NCI-H1930 (cell line): ENCODE measurements at places on chromosomes 11 and 22.

GRCh38 chr22:36327922-36328551 lies 59.7 kb downstream of the MYH9 start:
- no peak for DNase-seq

DNA sequence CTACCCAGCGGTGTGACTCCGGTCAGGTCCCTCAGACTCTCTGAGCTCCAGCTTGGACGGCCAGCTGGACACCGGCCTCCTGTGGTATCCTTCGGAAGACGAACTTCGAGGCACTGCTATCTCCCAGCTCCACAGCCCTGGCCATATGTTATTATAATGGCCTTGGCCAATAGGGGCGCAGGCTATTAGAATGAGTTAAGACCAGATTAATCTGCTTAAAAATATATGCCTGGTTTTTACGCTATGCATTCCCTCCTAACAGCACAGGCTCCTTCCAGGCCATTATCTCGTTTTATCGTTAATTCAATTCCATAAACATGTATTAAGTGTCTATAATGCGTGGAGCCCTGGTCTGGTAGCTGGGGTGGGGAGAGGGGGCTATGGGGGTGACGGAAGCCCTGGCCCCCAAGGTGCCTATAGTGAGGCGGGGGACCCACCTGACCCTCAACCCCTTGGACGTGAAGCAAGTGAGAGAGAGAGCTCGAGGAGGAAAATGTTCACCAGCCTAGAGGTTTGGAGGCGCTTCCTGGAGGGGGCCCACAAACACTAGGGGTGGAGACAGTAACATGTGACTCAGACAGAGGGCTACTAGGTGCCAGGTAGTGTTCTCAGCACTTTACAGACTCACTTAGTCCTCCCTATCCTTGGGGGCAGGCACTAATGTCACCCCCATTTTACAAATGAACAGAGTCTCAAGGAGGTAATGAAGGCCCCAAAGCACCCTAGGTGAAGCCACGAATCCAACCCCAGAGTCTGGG lies 37.5 kb upstream of the TCF20 start:
- DNase-seq = no peak

DNA sequence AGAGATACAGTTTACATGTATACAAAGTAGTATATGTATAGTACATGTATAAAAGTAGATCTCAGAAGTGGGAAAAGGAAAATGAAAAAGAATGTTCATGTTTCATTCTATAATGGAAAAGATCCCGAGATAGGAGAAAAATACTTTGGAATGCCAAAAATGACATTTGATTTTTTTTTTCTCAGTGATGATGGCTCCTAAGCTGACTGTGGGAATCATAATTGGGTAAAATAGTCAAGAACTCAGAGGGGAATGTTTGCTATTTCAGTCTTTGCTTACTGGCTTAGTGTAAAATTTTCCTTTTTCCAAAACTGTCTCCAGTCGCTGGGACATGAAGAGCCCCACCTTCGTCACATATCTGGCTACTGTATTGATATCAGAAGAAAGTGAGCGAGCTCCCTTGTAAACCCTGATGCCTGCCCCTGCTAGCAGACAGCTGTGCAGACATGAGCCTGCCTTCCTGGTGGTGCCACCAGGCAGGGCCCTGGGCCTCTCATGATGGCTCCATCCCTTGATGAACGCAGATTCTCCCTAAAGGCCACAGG lies 944.6 kb downstream of the NTM start:
- no peak for DNase-seq

DNA sequence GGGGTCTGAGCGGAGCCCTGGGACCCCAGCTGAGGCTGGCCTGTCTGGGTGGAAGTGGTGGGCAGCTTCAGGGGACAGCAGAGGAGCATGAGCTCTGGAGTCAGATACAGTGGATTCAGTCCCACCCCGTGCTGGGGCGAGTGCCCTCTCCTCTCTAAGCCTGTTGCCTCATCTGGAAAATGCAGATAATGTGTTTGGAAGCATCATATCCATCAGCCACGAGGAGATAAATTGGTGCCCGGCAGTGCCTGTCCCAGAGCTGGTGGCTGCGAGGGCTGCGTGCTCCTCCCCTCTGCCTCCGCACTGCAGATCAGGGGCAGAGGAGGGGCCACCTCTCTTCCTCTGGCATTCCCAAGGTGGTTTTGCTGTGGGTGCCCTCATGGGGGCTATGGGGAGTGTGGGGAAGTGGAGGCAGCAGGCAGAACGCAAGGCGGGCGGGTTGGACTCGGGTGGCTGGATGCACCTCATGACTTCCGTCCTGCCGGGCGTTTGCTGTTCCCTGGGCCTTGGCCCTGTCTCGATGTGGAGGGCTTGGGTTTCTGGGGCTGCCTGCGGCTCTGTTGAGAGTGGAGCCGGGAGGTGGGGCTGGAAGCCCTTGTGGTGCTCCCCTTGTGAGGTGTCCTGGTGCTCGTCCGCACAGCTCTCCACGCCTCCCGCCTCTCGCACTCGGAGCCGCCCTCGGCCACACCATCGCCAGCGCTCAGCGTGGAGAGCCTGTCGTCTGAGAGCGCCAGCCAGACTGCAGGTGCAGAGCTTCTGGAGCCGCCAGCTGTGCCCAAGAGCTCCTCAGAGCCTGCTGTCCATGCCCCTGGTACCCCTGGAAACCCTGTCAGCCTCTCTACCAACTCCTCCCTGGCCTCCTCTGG lies 20.9 kb downstream of the MICALL1 start:
- DNase-seq = no peak

- no peak for DNase-seq
Observed at GRCh38 chr11:134691295-134691873, 279.3 kb upstream of the B3GAT1 start.

DNA sequence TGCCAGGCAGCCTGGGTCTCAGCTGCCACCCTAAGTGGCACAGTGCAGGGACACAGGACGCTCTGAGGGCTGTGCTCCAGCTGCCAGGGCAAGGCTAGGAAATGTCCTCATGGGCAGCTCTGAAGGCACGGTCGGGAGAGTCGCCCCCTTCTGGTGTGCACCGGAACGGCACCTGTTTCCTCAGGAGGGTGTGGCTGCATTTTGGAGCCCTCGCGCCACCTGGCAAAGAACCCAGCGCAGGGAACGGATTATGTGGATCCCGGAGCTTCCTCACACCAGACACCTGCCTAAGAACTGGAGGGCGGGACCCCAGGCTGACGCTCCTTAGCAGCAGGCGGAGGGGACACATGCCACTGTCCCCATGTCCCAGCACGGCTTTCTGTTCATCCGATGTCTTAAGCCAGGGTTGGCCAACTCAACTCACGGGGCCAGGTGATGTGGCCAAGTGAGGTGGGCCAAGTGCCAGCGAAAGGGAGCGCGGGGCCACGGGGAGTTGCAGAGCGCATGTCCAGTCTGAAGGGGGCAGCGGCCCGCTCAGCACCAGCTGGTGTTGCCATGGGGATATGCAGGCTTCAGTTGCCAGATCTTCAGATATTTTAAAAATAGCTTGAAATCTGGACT lies 5.1 kb upstream of the SLC22A8 start:
- DNase-seq = no peak

GRCh38 chr11:12216671-12217374 lies 106.4 kb downstream of the MICAL2 start:
- DNase-seq = no peak

GRCh38 chr22:39718921-39719475 lies 148.4 kb downstream of the CACNA1I start:
- no peak for DNase-seq

DNA sequence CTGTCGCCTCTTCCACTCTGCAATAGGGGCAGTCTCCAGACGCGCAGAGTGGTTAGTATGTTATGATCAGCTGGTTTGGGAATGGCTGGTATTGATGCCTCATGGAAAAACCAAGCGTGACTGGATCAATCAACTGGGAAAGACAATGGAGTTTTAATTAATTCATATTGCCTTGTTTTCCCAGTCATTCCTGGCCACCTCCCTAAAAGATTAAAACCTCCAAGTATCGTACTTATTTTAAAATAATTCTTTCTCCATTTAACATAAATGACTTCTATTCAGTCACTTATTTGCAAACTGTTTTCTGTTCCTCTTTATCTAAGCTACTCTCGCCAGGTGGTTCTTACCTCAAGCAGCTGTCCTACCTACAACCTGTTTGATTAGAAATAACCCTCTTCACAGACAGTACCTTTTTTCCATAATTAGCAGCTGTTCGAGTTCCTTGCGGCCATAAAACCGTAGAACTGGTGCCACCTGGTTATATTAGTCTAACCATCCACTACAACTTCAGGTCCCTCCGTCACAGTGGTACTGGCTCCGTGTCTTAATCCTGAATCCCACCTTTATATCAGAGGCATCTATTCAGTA lies 898 bp downstream of the ZNF215 start:
- no peak for DNase-seq

DNA sequence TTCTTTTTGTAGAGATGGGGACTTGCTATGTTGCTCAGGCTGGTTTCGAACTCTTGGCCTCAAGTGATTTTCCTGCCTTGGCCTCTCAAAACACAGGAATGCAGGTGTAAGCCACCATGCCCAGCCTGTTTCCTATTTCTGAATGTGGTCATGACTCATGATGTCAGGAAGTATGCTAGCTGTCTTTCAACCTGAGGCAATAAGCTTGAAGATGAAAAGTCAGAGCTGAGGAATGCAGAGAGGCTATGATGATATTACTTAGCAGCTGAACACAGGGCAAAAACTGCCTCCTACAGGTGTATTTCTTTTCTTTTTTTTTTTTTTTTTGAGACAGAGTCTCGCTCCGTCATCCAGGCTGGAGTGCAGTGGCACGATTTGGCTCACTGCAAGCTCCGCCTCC lies 9.0 kb upstream of the NUCB2 start:
- DNase-seq = no peak

GRCh38 chr11:7512525-7513233 lies 1.1 kb upstream of the PPFIBP2 start:
- DNase-seq = no peak

DNA sequence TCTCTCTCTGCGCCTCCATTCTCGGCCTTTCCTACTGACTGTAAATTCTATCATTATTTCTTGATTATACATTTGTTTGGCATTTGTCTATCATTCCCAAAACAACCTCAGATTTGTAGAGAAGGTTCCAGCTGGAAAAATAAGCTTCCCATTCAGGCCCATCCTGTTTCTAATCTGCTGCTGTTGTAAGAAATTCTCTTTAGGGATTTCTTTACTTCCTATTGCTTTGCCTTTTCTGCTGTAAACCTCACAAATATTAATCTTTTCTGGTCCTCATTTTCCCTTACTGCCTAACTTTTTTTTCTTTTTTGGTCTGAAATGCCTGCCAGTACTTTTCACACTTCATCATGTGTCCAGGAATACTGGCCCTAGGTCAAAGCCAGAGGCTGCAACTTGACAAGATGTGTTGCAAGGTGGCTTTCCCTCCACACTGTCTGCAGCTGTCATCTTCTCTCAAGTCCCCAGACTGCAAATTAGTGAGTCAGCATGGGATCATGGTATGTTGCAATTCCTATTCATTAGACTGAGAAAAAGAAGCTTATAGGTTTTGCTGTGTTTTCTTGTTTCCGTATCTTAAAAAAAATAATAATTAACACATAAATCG lies 858.7 kb upstream of the CHORDC1 start:
- DNase-seq = no peak

DNA sequence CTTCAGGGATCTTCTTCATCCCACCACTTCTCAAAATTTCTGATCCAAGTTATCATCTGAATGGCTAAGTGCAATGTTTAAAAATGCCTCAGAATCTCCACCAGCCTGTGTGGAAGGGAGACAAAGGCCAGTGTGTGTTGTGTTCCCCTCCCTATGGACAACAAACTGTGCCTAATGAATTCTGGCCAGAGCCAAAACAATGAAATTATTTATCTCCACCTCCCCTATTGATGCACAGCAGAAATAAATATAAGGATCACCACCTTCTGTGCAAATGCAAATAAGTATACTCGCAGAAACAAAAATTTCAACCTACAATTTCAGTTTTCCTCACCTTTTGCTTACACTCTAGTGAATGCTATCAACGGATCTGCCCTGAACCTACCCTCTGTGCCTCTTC lies 75.8 kb downstream of the GAB2 start:
- DNase-seq = no peak

DNA sequence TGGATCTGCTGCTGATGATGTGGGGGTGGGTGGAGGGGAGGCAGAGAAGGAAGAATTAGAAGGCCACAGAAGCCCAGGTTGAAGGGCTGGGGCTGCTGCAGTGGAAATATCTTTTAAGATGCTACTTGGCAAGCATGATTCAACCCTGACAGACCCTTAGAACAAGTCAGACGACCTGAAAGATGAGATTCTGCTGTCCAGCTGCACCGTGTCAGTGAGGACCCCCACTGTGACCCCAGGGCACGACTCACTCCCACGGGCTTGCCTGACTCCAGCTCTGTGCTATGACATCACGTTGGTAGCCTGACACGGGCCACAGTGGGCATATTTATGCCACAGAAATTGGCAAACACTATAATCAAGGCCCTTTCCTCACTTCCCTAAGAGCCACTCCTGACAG lies 36.0 kb downstream of the LRFN4 start:
- DNase-seq = no peak

DNA sequence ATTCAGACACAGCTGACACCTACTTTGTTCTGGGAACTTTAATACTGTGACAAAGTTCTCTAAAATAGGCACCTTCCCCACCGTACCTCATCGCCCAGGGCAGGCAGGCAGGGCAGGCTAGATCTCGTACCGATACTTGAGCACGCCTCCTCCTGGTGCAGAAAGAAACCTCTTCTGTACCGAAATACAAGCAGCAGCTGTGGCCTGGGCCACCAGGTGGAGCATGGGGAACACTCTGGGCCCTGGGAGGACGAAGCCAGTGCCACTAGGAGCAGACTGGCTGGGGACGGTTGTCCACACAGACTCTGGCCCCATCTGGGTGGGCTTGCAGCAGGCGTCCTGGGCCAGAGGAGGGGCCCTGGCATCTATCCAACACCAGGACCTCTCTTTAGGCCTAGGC lies 12.8 kb downstream of the PMM1 start:
- DNase-seq = peak; percentile 39

DNA sequence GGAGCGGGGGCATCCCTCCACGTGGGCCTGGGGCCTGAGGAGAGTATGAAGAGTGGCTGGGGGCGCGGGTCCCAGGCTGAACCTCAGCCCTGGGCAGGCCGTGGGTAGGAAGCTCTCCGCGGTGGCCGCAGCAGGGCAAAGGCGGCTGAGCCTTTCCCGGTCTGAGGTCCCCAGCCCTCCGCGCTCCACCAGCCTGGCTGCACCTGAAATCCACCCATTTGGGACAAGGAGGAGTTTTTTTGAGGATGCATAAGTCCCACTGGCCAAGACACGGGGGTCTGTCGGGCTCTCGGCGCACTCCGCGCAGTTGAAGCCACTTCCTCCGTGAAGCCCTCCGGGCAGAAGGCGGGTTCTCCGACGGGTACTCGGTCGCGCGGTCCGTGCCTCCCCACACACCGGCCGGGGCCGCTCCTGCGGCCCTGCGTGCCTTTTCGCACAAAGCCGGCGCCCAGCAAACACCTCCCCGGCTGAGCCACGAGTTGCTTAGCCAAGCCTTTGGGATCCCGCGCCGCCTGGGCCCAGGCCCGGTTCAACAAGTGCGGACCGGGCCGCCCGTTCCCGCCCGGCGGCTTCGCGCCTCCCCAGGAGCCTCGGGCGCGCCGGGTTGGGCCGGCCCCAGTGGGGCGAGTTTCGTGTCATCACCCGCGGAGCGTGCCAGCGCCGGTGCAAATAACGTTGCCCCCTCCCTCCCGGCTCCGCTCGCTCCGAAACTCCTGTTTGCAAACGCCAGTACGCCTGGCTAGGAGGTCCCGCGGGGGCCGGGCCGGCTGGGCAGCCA lies 666 bp upstream of the OVOL1 start:
- DNase-seq = no peak
